ENCODE measurements at places on chromosomes 11 and 22.

GRCh38 chr22:32226326-32227104 lies 21.6 kb upstream of the RFPL2 start:
- no peak for DNase-seq

DNA sequence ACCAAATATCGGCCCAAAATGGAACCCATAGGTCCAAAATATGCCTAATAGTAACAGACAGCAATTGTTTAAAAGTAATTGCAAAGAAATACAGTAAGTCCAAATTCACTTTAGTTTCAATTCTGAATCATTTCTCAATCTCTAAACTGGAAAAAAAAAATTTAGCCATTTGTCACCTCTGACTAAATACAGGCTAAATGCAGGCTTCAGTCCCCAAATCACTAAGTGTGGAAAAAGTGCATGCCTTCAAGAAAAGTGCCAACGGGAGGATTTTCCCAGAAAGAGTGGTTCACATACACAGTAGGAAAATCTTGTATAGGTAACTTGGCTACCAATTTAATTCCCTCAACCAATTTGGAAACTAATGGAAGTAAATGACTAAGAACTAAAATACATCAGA lies 35.7 kb downstream of the SIK3 start:
- DNase-seq = no peak

GRCh38 chr11:13462311-13462900 lies 616 bp downstream of the BTBD10 start:
- peak; percentile 76 for DNase-seq

DNA sequence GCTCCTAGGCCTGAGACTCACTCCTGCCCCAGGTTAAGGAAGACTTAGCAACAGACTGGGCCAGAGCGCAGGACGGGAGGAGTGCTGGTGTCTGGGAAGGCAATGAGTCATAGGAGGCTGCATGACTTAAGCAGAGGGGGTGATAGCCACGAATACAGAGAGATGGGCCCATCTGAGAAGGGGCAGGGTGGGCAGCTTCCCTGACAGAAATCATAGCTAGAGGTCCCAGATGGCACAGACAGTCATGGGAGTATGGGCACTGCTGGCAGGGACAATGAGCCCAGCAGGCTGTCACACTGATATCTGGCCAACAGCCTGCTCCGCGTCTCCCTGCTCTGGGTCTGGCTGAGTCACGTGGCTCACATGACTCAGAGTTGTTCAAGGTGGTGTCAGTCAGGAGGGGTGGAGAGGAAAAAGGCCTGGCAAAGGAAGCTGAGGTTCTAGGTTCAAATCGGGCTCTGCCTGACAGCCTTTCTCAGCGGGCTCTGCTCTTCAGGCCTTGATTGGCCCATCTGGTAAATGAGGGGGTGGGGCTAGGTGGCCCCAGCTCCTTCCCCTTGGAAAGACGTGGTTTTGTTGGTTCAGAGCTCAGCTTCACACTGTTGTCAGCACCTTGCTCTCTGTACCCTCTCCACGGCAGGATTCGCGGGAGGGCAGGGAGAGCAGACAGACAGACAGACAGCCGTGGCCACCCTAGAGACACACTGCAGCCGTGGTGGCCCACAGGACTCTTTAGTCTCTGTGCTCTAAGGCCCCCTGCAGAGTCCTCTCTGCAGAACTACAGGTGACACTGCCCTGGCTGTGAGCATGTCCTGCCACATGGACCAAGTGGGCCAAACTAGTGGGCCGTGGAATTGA lies 47.8 kb downstream of the DBX1 start:
- DNase-seq = no peak

GRCh38 chr22:47996446-47996857 lies 1234.0 kb downstream of the TBC1D22A start:
- DNase-seq = no peak

- DNase-seq = no peak
These were observed 38.7 kb upstream of the ELF5 start for GRCh38 chr11:34552270-34552669.

GRCh38 chr11:27409742-27410141 lies 46.7 kb upstream of the CCDC34 start:
- DNase-seq = no peak

GRCh38 chr11:11843642-11844041 lies 1.9 kb downstream of the USP47 start:
- DNase-seq = no peak

DNA sequence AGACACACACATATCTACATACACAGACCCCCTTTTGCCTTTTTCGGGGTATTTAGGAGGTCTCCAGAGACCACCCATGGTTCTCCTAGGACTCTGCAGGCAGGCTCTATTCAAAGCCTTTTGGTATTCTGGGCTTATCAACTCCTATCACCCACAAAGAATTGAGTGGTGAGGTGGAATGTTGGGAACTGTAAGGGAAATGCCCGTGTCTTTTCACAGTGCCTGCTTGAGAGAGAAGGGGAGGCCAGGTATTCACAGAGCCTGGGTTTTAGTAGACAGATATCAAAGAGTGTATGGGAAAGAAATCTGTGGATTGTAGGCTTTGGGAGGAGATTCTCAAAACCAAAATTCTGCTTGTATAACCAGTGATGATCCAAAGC lies 44.0 kb upstream of the CSNK2A3 start:
- no peak for DNase-seq

GRCh38 chr11:8059571-8060011 lies 21.4 kb upstream of the TUB start:
- no peak for DNase-seq

DNA sequence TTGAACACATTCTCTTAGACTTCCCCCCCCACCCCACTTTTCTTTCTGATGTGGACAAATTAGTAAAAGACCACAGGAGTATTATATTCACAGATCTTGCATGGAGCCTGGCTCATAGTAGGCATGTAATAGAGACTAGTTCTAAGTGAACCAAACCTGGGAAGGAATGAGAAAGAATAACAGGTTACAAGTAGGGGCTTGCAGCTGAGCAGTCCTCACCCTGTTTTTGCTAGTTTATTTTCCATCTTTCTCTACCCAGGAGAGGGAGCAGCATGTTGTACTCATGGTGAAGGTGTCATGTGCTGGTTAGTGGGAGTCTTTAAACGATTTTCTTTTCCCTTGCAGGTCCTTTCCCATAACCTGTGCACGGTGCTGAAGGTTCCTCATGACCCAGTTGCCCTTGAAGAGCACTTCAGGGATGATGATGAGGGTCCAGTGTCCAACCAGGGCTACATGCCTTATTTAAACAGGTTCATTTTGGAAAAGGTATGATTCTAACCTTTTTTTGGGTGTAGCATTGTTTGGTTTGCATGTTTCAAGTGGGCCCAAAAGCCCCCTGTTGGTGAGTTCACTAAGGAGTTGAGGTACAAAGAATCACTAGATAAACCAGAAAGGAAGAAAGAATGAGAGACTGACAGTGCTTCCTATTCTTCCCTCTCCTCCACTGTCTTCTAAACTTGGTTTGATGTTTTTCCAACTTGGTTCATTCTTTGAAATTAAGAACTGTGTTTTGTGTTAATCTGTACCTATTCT lies 30.1 kb downstream of the SWAP70 start:
- DNase-seq = no peak

DNA sequence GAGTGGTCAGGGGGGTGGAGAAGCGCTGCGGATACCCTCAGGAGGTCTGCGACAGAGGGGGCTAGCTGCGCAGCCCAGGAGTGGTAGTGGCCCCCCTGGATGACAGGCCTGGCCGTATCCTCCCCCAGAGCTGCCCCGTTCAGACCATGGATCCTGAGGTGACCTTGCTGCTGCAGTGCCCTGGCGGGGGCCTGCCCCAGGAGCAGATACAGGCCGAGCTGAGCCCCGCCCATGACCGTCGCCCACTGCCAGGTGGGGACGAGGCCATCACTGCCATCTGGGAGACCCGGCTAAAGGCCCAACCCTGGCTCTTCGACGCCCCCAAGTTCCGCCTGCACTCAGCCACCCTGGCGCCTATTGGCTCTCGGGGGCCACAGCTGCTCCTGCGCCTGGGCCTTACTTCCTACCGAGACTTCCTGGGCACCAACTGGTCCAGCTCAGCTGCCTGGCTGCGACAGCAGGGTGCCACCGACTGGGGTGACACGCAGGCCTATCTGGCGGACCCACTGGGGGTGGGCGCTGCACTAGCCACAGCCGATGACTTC lies 505 bp downstream of the NUDT22 start:
- no peak for DNase-seq

GRCh38 chr22:27391092-27391770 lies 410.3 kb downstream of the MN1 start:
- peak; percentile 22 for DNase-seq

GRCh38 chr22:36374603-36375024 lies 13.2 kb downstream of the MYH9 start:
- no peak for DNase-seq

DNA sequence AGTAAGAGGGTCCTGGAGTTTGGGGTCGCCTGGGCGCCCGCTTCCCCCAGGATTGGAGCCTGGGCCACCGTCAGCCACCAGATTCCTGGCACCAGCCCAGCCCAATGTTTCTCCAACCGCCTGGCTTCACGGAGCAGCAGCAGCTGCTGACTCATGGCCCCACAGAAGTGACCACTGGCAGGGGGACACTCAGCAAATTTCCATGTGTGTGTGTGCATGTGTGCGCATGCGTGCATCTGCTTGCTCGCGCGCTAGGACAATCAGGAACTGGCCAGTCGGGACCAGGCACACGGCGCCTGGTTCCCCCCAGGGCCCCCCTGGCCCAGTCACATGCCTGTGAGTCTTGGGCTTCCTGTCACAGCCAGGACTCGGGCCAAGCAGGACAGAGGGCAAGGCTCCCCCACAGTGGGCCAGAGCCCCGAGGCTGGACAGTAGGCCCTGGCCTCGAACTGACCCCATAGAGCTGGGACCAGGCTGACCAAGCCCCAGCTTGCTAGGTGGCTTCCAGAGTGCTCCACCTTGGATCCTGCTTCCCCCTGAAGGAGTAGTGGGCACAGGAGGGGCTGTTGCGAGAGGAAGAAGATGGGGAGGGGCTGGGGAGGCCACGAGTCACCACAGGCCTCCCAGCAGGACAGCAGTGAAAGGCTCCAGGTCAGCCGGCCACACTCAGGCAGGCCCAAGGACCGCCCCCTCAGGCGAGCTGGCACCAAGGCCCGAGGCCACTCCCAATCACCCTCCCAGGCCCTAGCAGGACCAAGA lies 3.2 kb downstream of the CTSD start:
- DNase-seq = no peak

DNA sequence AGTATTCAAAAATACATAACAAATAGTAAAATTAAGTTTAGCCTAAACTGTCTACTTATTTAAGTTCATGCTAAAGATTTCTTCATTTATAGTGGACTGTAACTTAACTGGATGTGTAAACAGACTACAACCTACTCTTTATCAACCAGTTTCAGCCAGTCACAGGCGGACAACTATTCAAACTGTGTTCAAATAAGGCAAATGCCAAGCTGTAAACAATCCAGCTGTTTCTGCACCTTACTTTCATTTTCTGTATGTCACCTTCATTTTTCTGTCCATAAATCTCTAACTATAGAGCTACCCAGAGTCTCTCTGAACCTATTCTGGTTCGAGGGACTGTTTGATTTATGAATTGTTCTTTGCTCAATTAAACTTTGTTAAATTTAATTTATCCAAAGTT lies 992.8 kb downstream of the DLG2 start:
- no peak for DNase-seq

- DNase-seq = no peak
These were observed 425.8 kb downstream of the SOX6 start for GRCh38 chr11:15930442-15931025.

DNA sequence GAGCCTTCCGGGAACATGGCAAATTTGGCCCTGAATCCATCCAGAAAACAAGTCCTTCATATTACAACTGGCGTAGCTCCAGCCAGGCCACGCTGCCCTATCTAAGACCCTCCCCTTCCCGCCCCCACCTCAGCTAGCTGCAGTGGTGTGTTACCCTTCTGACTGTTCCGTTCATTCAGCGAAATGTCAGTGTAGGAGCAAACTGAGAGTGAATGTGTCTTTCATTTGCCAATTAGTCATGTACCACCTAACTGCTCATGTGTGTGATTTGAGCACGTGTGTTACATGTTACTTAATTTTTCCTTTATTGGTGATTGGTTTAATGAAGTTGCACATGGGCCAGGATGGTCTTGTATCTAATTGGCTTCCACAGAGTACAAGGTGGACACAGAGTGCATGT lies 34.8 kb upstream of the POU2AF1 start:
- DNase-seq = no peak

GRCh38 chr11:34865261-34865660 lies 50.9 kb downstream of the APIP start:
- DNase-seq = no peak

DNA sequence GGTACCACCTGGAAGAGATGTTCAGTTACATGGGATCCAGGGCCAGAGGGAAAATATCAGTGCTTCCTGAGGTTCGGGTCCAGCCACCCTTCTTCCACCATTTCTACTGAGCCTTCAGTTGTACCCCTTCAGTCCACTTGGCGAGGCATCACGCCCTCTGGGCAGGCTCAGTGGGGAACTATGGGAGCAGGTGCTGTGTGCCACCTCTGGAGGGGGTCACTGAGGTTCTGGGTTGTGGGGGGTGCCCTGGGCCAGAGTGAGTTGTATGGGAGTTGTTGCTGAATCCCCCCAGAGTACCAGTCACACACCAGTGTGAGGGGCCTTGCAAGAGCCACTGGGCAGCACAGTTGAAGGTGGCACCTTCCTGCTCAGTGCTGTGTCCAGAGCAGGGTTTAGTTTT lies 2.7 kb upstream of the SREBF2 start:
- DNase-seq = no peak

DNA sequence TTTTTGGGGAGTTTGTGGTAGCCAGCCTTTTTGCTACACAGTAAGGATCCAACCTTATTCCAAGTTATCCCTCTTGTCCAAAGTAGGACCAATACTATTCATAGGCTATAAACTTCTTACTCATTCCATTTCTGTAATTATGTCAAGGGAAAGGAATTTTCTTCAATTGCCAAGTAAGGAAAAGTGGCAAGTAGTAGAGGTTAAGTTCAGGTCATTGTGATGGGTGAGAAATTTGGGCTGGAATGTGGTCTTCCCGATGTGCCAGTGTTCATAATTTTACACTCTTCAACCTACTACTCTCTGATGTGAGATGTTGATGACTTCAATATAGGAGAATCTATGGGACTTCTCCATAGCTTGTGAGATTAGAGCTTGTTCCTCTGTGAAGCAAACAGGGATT lies 648.8 kb downstream of the METTL15 start:
- DNase-seq = no peak

DNA sequence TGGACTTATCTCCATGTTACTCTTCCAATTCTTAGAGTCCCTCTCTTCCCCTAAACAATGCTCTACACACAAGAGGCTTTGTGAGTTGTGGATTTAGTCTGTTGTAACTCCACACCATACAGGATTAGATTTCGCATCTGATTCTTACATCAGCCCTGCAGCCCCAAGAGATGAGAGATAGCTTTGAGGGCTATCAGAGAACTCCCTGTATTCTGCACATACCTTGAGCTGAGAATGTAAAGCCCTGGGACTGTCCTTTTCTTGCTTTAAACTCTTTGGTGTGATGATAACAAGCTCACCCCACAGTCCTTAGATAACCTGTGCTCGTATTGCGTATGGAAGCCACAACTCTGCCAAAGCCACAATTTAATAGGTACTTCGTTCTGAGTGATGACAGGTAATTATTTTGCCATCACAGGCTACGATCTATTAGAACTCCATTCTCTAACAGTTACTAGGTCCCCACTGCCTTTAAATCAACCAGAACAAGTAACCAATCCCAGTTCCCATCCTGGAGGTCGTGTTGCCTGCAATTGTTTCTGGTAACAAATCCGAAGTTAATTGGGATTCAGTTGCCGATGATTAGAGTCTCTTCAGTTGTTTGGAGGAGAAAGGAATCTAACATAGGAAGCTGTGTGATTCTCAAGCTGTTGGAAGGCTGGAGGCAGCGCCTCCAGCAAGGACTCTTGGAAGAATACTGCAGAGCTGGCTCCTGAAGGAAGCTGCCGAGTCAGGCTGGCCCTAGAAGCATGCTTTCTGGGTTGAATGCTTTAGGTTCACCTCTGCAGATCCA lies 1.3 kb upstream of the PARVG start:
- DNase-seq = no peak
